ENCODE measurements at places on chromosomes 7 and 10.

DNA sequence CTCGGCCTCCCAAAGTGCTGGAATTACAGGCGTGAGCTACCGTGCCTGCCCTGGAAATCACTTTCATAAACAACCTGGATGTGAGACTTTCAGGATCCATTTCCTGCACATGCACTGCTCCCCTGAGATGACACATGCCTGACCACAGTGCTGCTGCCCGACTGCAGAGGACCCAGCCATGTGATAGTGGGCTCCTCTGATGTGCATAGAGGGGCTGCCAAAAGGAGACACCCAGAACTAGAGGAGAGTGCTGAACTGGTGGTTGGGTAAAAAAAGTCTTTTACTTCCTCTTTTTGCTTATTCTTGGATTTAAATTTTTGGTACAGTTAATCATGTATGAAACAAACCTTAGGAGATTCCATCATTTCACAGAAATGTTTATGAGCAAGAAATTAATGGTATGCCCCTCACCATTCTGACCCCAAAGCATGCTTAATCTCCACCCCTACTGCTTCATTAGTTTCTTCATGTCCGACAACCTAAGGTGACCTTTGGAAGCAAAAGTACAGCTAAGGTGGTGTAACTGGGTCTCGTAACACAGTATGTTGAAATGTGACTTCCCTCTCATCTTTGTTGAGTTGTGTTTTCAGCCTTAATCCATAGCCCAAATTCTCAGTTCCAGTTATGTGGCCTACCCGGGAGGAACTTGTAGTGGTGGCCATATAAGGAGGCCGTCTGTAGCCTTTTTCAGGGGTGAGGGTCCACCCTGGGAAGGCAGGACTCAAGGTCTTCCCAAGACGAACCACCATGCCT is 111.1 kb downstream of the RNF216 start:
- DNase-seq, result no peak

GRCh38 chr7:77837275-77837674 is 38.7 kb downstream of the PHTF2 start:
- DNase-seq, result no peak

GRCh38 chr10:131744346-131744745 is 156.5 kb upstream of the PPP2R2D start:
- DNase-seq, result no peak

DNA sequence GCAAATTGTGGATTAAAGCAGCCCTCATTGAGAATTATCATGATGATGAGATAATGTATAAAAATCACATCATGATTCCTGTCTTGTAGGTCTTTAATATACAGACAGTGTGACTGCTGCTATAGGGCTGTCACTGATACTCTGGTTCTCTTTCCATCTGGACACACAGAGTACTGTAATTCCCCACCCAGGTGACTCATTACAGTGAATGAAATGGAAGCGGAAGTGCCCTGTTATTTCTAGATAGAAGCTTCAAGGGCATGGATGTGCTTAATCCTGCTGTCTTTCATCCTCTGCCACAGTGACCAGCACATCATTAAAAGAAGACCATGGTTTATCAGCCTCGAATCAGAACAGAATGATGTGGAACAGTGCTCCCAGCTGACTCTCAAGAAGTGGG is 1234.0 kb downstream of the SORCS3 start:
- DNase-seq, result no peak

- no peak for DNase-seq
Observed at GRCh38 chr7:105011831-105012502, 2.0 kb upstream of the KMT2E start.

DNA sequence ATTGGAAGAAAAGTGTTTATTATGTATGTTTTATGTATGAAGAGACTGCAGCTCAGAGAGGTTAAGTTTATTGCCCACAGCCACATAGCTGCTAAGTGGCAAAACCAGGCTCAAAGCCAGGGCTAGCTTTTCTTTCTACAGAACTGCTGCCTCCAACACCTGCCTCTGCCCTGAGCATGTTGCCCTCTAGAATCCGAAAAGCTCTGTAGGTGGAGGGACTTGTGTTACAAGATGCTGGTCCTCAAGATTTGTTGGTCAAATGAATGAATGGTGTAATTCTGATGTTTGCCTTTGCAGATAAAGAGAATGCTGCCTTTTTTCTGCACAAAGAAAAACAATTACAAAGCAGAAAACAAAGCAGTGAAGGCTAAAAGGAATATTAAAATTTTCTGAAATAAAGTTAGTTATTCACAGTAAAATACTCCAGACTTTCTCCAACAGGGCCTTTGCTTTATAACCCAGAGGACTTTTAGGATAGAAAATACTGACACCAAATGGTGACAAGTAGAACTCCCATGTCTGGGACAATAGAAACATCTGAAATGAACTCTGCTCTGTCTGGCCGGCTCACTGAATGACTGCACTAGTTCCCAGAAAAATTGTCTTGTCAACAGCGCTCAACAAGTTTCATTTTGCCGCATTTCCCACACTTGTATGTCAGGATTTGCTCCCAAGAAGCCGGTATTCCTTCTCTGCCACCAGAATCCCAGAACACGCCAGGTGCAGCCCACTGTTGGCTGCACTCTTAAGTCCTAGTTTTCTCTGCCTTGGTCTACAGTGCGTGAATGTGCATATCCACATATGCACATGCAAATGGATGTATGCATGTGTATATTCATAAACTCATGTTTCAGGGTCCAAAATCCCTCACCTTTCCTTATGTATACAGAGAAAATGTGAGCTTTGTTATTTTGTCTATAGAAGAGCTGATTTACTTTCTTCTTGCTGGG is 11.0 kb upstream of the DNTT start:
- peak; percentile 22 for DNase-seq

GRCh38 chr7:158387546-158387891 is 200.1 kb downstream of the PTPRN2 start:
- no peak for DNase-seq

GRCh38 chr10:103542764-103543616 is 49.5 kb downstream of the NEURL1 start:
- DNase-seq, result no peak

DNA sequence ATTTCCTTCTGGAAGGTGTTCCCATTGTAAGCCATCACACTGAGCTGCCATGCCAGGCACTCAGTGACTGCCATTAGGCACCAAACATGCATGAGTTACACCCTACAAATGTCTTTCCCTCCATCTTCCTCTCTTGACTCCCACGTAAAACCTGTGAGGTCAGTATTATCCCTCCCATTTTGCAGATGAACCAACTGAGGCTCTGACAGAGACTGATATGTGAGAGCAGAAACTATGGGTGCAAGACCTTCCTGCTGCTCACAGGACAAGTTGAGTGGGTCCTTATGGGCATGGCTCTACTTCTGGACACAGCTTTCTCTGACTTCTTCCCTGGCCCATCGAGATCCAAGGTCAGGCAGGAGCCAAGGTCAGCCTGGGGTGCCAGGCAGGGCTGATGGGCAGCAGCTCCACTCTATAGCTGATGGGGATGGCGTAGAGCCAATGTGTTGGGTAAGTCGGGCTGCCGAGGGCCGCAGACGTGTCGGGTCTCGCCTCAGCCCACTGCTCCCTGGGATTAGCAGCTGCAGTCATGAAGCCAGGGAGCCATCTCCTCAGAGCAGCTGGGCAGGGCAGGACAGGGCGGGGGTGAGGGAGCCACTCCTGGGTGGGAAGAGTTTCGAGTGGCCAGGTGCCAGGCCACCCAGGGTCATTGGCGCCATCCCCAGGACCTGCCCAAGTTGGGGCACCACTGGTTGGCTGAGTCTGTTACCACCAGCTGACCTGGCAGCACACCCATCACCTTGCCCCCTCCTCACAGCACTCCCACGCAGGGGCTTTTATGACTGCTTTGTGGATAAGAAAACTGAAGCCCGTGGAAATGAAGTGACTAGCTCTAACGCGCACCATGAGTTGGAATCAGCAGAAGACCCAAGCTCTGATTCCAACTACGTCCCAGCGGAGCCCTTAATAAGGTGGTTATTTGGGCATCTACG is 117.8 kb upstream of the ZMIZ1 start:
- DNase-seq, result no peak

- no peak for DNase-seq
Observed at GRCh38 chr7:80151274-80151665, 16.6 kb downstream of the GNAI1 start.

DNA sequence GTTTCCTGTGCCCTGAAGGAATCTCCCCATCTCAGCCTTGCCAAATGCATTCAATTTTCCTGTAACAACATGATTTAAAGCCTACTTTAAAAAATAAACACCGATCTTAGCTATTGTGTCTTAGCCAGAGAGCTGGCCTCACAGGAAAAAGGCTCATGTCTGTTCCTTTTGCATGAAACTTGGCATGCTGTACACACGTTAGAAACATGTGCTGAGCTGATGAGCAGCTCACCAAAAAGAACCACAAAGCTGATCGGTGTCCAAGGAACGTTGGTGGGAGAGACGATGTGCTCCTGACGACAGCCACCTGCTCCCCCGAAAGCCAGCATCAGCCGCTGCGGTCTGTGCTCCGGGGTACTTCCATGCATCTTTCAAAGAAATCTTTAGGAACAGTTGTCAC is 135.9 kb downstream of the ADARB2 start:
- DNase-seq, result no peak

DNA sequence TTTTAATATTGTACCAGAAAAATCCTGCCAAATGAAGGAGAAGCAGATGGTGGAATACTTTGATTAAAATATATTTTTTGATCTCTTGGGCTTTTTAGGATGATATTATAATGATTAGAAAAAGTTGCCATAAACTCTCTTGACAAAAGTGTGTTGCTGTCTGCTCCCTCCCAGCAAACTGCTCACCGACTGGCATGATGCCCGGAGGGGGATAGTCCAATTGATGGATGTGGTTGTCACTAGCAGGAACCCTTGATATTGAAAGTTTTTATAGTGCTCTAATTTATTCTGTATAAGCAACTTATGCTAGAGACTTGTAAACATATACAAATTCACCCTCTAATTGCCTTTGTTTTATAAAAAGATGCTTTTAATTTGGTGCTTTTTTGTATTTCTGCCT is 114.0 kb downstream of the DNAH11 start:
- no peak for DNase-seq

- no peak for DNase-seq
Observed at GRCh38 chr7:48089046-48090003, at the start of gene UPP1. Gene UPP1 (plus strand): TSS chr7:48089265. CDS start chr7:48094784, 5,519 bp downstream.

DNA sequence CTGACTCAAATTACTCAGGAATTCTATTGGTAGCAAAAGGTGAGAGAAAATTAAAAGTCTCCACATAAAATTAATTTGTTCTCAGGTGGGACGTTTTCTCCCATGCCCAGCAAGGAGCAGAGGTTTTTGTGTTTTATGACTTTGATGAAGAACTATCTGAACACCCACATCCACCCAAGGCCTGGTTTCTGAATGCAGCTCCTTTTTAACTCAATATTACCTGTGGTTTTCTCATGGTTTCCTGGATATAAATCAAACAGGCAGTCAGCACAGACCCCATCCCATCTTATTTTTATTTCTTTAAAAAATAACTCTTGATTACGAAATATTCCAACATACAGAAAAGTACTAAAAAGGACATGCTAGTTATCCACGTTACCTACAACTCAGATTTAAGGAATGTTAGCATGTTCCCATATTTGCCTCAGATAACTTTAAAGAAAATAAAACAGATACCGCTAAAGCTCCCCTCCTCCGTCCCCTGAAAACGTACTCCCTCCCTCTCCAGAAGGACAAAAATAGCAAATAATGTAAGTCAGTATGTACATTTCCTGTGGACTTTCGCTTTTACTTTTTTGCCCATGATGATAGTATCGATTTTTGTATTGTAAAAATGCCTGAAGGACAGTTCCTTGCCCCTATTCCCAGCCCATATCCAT is 43.4 kb downstream of the GLI3 start:
- DNase-seq, result no peak

GRCh38 chr10:52043811-52044210 is 270.3 kb upstream of the DKK1 start:
- DNase-seq, result no peak

GRCh38 chr10:93459466-93459865 is 22.7 kb downstream of the MYOF start:
- DNase-seq, result no peak

DNA sequence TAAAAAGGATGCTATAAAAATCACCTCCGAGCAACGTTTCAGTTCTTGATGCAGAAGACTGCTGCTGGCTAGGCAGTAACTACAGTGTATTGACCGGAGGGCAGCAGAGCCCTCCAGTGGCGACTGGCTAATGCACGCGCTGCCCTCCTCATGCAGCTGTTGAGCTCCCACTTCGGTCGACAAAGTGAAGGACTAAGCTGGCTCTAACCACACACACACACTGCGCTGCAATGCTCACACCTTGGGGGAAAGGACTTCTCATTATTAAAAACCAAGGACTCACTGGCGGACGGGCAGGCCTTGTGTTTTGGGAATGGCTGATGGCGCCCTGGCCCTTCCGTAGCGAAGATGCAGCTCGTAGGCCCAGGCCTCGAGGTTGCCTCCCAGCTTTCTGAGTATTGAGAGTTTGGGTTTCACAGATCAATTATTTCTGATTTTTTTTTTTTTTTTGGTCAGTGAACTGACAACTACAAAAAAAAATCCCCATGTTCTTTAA is 120.9 kb upstream of the DIP2C start:
- DNase-seq, result no peak

- no peak for DNase-seq
Observed at GRCh38 chr10:119341459-119342301, 134.3 kb downstream of the GRK5 start.

DNA sequence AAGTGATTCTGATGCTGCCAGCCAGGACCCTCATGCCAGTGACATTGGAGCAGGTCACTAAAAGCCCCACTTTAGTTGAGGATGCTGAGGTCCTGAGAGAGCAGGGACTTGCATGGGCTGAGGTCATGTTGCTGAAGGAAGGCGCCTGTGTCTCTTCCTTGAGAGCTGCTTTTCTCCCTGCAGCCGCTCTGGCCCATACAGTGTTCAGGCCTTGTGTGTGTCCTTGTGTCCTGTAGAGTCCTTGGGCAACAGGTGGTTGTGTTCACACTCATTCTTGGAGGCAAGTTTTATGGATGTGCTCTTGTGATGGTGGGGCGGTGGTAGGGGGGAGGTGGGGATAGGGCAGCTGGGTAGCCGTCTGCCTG is 33.3 kb downstream of the TSPAN14 start:
- DNase-seq, result no peak

DNA sequence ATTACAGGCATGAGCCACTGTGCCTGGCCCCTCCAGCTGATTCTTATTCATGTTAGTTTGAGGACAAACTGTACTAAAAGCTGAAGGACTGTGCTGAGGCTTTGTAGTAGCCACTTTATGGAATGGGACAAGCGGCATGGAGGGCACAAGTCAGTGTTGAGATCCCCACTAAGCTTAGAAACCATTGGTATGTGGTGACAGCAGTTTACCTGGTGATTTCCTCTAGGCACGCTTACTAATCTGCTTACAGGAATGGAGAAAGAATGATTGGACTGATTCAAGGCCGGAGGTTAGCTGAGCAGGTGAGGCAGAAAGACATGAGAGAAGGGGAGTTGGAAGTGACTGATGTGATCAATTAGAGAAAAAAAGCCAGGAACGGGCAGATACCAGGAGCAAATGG is 3.7 kb downstream of the ZNF398 start:
- DNase-seq, result no peak

- DNase-seq, result no peak
Observed at GRCh38 chr7:12564996-12565764, 5.3 kb upstream of the SCIN start.

Measured in Panc1 (cell line).